ENCODE measurements at places on chromosomes 4 and X.

DNA sequence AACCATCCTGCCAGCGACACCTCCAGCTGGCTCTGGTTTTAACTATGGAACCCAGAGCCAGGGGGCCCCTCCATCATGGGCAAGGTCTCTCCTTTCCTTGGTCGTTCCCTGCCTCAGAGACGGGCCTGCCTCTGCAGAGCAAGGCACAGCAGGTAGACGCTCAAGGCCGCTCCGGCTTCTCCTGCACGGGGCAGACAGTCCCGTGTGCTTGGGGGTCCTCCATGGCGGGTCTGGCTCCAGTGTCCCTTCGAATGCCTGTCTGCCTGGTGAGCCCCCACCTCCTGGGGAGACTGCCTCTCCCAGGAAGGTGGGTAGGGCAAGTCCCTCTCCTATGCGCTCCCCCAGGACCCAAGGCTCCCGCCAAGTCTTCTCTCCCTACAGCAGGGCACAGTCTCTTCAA is 71.5 kb downstream of the ACOX3 start:
- DNase-seq, result no peak

DNA sequence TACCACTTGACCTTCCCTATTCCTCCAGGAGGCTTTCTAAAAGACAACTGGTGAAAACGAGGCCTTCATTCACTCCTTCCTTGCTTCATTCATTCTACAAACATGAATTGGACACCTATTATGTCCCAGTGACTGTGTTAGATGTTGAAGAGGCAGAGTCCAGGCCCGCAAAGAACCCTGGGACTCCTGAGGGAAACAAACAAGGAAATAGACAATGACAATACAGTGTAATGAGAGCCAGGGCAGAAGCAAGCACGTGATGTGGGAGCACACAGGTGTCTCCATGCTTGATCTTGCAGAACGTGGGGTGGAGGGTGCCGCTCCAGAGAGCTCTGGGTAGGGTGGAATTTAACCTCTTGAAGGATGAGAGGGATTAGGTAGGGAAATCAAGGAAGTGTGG is 137.6 kb upstream of the KLF3 start:
- DNase-seq, result no peak

DNA sequence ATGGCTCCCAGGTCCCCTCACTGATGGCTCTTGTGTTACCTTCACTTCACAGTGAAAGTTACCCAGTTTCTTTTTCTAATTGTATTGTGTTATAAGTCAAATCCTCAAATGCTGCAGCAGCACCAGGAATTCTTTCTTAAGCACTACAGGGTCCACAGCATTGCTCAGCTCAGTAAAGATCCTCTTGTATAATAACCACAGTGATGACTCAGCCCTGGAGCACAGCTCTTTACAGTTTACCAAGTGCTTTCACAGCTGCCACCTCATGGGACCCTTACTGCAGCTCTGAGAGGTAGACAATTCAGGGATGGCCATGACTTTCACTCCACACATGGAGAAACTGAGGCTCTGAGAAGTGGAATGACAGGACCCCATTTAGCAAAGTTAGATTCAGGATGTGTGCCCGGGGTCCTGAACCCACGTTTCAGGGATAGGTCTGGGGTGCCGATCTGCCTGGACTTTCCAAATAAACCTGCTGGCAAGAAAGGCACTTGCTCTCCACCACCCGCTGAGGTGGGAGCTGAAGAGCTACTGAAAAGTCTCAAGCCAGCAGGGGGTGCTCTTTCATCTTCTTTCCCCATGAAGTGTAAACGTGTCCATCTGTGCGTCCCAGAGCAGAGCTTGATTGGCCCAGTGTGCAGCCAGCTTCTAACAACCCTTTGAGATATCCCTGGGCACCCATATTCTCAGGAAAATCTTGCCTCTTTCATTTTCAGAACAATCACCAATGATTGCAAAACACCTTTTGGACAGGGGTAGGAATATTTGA is 35.7 kb upstream of the GABRQ start:
- DNase-seq, result no peak

GRCh38 chr4:171924746-171925376 is 111.7 kb downstream of the GALNTL6 start:
- no peak for DNase-seq

DNA sequence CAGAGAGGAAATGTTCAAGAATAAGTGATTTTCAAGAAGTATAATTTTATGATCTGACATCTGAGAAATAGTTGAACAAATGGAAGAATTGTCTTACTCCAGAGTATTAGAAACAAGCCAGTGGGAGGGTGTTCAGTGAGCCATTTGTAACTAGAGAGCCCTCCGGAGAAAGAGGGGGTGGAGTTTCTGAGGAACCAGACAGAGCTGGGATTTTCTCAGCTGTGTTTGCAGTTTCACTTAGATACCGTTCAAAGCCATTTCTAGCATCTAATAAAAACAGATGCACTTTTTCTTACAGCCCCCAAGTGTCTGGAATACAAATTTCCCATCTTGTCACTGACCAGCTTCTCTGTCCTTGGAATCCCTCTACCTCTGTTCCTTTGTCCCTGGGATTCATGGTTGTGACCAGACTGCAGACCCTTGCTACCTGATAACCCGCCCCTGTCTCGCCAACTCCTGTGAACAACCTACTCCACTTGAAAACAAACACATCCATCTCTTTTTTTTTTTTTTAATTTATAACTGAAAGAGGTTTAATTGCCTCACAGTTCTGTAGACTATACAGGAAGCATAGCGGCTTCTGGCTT is 132.8 kb upstream of the KLF3 start:
- DNase-seq, result peak; percentile 46

DNA sequence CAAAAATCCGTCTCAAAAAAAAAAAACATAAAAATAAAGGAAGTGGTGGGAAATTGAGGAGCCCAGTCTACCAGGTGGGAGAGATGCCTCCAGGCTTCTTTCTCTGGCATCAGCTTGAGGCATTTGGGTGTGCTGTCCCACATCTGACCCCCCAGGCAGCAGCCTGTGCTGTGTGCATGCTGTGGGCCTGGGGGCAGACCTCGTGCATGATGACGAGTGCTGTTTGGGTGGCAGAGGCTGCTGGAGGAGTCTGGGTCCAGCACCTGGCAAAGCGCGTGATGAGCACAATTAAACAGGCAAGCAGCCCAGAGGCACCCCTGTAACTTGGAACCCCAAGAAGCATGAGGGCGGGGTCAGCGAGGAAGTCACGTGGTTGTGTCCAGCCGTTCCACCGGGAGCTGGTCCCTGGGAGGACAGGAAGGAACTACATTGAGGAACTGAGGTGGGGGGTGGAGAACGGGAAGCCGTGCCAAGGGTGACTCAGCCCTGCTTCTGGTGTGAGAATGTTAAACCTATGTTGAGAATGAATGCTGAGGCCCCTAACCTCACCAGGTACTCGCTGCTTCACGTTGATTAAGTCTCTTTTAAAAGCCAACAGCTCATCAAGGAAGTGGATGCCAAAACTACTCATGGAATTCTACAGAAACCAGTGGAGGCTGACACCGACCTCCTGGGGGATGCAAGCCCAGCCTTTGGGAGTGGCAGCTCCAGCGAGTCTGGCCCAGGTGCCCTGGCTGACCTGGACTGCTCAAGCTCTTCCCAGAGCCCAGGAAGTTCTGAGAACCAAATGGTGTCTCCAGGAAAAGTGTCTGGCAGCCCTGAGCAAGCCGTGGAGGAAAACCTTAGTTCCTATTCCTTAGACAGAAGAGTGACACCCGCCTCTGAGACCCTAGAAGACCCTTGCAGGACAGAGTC is 6.1 kb downstream of the TACC3 start:
- no peak for DNase-seq

GRCh38 chr4:80614319-80614718 is 278.8 kb downstream of the CFAP299 start:
- DNase-seq, result no peak

DNA sequence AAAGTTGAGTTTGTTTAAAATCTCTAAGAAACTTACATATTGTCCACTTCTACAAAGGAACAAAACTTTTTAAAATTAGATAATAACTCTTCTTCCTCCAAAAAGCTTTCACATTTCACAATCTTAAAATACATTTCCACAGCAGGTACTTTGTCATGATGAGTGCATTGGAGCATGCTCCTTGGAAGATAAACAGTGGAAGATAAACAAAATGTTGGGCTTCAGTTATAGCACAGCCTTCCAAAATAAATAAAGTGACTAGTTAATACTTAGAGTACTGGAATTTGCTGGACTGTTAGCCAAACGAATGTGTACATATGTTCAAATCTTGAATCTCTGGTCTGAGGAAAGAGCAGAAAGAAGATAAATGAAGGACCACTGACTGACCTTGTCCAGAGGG is 54.9 kb upstream of the PDE5A start:
- DNase-seq, result no peak

GRCh38 chr4:129232589-129233337 is 136.8 kb downstream of the C4orf33 start:
- DNase-seq, result no peak

DNA sequence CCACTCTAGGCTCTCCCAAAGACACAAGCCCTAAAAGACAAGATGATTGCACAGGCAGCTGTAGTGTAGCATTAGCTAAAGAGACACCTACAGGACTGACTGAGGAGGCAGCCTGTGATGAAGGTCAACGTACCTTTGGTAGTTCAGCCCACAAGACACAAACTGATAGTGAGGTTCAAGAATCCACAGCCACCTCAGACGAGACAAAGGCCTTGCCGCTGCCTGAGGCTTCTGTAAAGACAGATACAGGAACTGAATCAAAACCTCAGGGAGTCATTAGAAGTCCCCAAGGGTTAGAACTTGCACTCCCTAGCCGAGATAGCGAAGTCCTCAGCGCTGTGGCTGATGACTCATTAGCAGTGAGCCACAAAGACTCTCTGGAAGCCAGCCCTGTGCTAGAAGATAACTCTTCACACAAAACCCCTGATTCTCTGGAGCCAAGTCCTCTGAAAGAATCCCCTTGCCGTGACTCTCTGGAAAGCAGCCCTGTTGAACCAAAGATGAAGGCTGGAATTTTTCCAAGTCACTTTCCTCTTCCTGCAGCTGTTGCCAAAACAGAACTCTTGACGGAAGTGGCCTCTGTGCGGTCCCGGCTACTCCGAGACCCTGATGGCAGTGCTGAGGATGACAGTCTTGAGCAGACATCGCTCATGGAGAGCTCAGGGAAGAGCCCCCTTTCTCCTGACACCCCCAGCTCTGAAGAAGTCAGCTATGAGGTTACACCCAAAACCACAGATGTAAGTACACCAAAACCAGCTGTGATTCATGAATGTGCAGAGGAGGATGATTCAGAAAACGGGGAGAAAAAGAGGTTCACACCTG is 306.3 kb downstream of the ANK2 start:
- DNase-seq, result peak; percentile 79

- DNase-seq, result no peak
Observed at GRCh38 chr4:121564840-121565375, 131.9 kb downstream of the ANXA5 start.

DNA sequence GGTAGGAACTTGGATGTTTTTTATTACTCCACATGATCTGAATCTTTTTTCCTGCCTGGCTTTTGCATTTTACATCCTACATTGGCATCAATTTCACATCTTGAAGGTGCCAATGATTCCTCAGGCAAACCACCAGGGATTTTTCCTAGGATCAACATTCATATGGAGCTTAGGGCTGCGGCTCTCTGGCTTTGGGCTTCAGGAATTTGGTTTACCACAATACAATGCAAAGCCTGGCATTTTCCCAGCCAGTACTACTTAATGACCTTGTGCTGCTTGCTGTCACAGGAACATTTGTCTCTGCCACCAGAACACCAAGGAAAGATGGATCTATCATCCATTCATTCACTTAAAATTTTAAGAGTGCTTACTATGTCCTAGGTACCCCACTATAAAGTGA is 180.7 kb downstream of the PDGFC start:
- DNase-seq, result no peak

DNA sequence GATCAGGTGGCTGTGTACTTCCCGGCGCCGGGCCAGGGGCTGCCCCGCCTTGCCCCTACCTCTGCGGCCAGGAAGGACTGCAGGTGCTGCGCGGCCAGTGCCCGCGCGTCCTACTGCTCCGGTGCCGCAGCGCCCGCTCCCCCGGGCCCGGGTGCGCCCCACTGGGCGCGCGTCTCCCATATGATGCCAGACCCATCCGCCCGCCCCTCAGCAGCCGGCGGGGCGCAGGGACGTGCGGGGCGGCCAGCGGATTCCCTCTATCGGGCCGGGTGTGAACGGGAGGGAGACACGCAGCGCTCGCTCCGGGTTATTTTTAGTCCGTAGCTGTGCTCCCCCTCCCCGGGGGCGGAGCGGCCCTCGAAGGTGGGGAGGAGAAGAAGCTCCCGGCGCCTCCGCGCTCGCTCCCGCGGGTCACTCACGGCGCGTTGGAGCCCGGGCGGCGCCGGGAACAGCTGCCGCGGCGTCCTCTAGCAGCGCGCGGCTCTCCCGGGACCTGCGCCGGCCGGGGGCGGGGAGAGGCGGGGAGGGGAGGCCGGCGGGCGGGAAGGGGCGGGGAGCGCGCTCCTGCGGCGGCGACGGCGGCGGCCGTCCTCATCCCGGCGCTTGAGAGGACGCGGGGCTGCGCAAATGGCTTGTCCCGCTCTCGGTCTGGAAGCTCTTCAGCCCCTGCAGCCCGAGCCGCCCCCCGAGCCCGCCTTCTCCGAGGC is 103.6 kb downstream of the UCHL1 start:
- DNase-seq, result peak; percentile 45

- no peak for DNase-seq
Observed at GRCh38 chr4:7126981-7127380, 59.1 kb upstream of the GRPEL1 start.

GRCh38 chr4:26467724-26468123 is 22.6 kb downstream of the CCKAR start:
- DNase-seq, result no peak

DNA sequence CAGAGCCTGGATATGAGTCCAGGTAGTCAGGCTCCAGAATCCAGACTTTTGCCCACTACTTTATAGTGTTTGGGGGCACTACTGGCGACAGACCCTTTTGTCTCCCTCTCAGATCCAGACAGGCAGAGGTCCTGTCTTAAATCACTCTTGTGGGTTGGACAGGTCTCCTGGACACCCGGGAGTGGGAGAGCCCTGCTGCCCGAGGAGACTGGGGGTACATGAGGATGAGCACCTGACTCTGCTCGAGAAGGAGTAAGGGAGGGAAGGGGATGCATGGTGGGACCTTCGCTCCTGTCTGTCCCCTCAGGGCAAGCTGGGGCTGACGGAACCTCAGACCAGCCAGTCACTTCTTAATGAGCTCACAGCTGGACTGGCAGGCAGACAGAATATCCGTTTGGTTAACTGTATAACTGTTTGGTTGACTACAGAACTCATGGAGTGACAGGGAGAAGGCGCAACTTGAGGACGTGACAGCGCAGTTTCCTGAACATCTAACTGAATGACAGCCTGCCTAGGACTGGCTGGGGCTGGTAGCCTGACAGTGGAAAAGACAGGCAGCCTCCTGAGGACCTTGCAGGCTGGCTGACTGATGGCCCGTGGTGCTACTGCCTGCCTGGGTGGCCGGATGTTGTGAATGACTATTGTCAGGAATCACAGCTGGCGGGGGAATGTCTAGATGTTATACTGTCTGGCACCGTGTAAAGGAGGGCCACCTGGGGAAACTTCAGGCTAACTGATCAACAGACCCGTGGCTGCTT is 1.6 kb upstream of the SUV39H1 start:
- no peak for DNase-seq

- DNase-seq, result no peak
Observed at GRCh38 chrX:78066110-78066509, 37.9 kb upstream of the PGK1 start.

DNA sequence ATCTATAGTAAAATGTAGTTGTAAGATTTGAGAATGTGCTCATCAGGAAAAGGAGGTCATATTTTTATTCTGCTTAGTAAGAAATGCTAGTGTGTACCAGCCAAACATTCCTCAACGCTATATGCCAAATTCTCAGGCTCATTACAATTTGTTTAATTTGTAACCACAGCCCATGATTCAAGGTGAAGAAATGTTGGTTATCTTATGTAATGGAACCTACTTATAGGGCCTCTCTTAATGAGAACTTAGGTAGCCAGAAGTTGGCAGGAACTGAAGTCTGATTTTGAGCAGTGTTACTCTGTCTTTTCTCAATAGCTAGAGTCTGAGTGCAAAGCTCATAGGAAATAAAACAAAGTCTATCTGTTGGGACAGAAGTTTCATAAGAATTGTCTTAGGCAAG is 595.0 kb downstream of the GLUD2 start:
- no peak for DNase-seq

Data from GM20000 (cell line).